CD8-positive, alpha-beta T cell (primary cell): ENCODE measurements at places on chromosomes 4 and X. TPM values are rescaled to one million over a fixed set of nuclear protein-coding genes. Genes with fewer than 3 reads are reported as not detected.
A peak's percentile ranks its signal among the peaks of the same experiment; 100 is the strongest.

DNA sequence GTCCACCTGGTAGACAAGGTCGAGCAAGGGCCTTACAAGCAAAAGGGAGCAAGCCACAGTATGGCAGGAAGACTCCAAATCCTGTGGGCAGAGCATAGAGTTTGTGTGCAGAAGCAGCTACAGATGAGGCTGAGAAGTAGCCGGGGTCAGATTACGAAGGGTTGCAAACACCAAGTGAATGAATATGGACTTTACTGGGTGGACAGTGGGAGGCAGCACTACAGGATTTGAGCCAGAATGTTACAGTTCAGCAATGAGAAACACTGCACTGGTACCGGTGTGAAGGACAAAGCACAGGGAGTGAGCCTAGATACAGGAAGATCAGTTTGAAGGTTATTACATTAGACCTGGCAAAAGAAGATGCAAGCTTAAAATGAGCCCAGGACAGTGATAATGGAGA is 46.1 kb upstream of the HOPX start:
- DNase-seq = no peak

DNA sequence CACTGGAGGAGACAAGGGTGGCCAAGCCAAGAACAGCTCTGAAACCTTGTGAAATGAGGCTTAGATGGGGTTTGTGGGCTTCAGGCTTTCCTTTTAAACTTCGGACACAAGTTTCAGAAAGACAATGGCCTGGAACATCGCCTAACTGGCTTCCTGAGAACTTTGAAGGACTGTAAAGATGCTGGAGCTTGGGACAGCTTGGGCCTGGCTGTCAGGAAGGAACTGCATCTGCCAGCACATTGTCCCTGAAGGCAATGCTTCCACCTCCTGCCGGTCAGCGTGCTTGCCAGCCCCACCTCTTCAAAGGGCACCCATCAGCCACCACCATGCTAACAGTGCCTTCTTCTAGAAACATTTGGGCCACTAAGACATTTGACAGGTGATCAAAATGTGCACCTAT is 107.9 kb downstream of the DRD5 start:
- DNase-seq = no peak

DNA sequence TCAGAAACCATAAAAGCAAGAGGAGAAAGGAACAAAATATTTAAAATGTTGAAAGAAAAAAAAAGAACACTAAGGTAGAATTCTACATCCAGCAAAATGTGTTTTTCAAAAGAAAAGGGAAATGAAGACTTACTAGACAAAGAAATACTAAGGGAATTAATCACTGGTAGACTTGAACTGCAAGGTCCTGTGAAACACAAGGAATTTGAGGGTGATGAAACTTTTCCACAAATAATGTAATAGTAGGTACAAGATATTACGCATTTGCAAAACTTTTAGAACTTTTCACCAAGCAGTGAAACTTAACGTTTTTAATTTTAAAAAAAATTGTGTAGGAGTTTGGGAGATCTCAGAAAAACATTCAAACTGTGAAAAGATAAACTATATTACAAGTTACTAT is 180.3 kb upstream of the MAGEB16 start:
- no peak for DNase-seq

- no peak for DNase-seq
Observed at GRCh38 chr4:1094336-1094690, 19.1 kb downstream of the RNF212 start.

- peak; percentile 7 for DNase-seq
Observed at GRCh38 chrX:150365990-150366911, 3.1 kb downstream of the MAMLD1 start.

- DNase-seq = no peak
Observed at GRCh38 chr4:117983541-117984365, 50.5 kb upstream of the NDST3 start.

- DNase-seq = no peak
Observed at GRCh38 chr4:158056689-158057245, 116.1 kb downstream of the GASK1B start.

- DNase-seq = peak; percentile 11
Observed at GRCh38 chrX:13473442-13474163, 95.8 kb upstream of the EGFL6 start.

- DNase-seq = no peak
Observed at GRCh38 chrX:110097920-110098319, 95.0 kb downstream of the TMEM164 start.

DNA sequence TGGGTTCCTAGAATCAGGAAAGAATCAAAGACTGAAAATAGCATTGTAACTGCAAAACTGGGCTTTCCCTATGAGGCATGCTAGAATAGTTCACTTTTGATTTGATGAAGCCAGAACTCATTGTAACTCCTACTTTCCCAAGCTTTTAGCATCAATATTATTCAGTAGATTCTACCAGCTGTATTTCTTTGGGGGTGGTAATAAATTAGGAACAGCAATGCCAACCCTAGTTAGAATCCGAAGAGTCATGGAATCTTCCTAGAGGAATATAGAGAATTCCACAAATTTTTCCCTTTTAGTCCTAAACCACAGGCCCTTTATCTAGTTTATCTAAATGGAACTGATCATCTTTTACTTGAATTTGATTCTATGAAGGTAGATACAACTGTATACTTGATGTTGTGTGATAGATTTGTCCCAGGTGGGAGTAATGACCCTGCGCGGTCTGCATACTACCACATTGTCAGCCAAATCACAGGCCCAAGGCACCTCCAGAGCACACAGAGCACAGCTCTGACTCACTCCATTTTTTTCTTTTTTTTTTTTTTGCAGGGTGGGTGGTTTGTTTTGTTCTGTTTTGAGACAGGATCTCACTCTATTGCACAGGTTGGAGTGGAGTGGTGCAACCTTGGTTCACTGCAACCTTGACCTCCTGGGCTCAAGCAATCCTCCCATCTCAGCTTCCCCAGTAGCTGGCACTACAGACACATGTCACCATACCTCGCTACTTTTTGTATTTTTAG is 66.6 kb downstream of the EDNRA start:
- no peak for DNase-seq

DNA sequence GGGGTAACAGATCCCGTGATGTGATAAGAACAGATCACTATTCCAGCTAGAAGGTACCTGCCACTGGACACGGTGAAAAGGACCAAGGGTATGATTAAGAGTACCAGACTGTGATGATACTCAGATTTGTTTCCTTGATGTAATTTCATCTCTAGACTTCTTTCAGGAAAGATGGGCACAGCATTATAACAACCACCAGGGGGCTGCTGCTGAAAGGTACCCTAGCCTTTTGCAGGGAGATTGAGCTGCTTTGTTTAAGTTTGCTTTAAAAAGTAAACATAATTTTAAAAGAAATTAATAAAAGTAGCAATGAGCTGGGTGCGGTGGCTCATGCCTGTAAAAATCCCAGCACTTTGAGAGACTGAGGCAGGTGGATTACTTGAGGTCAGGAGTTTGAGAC is 145.4 kb downstream of the EMCN start:
- no peak for DNase-seq

GRCh38 chr4:7863911-7864681 is 75.6 kb downstream of the AFAP1 start:
- no peak for DNase-seq

- DNase-seq = no peak
Observed at GRCh38 chr4:85776579-85776978, 301.6 kb downstream of the ARHGAP24 start.

GRCh38 chrX:115595049-115595448 is 34.1 kb downstream of the PLS3 start:
- no peak for DNase-seq

DNA sequence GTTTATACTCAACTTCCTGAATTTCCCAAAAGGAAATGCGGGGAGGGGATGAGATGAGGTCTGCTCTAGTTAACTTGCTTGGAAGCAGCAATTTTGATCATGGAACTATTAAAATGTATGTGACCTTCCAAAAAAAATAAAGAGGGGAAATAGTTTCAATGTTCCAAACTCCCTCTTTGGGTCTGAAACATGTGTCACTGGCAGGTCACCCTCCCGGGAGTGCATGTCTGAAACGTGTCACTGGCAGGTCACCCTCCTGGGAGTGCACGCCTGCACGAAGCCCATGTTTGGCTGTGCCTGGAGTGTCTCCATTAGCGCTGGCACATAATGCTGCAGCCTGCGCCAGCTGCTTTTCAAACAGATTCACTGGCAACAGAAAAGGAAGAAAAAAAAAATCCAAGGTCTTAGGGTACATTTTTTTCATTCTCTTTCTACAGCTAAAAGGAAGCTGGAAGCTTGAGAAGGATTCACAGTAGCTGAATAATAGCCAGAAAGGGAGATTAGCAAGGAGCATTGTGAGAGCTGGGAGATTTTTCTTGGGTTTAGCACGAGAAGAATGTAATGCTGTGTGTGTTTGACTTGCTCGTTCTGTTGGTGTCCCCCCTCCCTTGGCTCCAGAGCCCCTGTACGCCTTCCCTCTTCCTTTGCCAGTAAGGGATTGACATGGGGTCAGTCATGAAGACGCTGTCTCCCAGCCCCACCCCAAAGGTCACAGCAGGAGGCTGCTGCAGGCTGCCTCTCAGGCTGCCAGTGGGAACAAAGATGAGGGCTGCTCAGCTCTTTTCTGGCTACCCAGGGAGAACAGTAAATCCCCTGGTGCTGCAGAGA is 39.2 kb upstream of the TLR3 start:
- no peak for DNase-seq

GRCh38 chr4:54819034-54819433 is 161.3 kb downstream of the KIT start:
- no peak for DNase-seq

DNA sequence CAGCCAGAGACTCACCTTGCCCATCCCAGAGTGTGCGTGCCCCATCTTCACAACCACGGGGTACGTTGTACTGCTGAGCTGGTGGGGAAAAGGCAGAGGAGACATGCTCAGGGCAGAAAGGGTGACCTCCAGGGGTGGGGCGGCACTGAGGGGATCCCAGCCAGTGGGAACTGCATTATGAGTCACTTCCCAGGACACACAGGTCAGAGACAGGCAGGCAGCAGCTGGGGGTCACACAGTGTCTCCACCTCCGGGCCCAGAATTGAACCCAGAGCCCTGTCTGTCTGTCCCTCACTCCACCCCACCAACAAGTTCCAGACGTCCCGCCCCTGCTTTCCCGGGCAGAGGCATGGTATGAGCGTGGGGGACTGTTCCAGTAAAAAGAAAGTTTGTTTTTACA is 4.8 kb upstream of the TIMP1 start:
- DNase-seq = no peak

- DNase-seq = no peak
Observed at GRCh38 chr4:7323461-7323871, 111.3 kb downstream of the PSAPL1 start.

DNA sequence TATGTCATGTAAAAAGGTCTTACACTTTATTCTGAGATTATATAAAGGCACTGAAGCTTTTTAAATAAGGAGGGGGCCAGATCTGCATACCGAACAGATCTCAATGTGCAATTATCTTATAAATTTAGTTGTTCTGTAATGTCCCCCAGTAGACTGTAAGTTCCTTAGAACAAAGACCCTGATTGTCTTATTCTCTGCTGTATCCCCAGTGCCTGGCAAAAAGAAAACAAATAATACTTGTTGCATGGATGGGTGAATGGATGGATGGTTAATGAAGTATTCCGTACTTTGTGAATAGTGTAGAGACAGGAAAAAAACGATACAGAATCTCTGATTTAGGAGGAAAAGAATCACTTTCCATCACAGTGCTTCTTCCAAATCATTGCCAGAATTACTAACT is 141.5 kb downstream of the CHM start:
- DNase-seq = no peak

- no peak for DNase-seq
Observed at GRCh38 chrX:11888421-11888820, 130.4 kb downstream of the MSL3 start.

GRCh38 chrX:100395781-100396180 is 14.3 kb downstream of the PCDH19 start:
- no peak for DNase-seq

GRCh38 chr4:107094332-107094731 is 58.2 kb upstream of the DKK2 start:
- no peak for DNase-seq

DNA sequence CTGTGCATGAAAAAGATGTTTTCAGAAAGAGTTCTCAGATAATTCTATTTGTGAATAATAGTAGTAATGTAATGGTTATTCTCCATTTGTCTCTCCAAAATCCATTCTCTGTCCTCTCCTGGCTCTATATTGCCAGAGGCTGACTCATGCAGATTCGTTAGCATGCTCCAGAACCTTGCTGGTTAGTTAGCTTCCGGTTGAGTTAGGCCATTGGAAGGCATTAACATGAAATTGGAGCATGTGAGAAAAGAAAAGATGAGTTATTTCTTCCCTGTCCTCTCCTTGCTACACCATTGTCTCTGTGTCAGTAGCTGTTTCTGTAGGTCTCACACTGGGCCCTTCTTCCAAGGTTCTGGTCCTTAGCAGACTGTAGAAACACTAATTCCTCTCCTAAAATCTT is 23.5 kb upstream of the PRDM8 start:
- DNase-seq = no peak

DNA sequence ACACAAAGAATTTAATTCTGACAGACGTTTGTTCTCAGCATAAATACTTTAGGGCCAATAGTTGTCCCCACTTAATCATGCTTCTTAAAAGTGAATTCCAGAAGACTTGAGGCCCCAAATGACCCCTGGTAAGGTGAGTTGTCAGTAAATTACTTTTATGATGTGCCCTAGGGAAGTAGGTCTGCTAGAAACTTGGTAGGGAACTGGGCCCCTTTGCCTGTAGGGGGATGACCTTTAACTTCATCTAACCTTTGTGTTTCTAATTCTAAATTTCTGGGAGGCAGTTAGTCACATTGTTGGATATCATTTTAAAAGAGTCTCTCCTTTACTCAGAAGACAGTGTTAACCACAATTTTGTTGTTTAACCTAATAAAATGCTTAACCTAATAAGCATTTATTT is 28.8 kb downstream of the HHIP start:
- no peak for DNase-seq

Gene NDST3
- total RNA-seq = not detected

Gene MAP9
- 17.2 TPM for total RNA-seq

Gene PPEF1
- total RNA-seq = 0.76 TPM

Gene TCEAL2
- total RNA-seq = 0.42 TPM

Gene RGN
- total RNA-seq = not detected

Gene CORIN
- total RNA-seq = not detected

Gene CLDN22
- not detected for total RNA-seq

Gene UGT2A1
- not detected for total RNA-seq

Gene ARHGEF38
- total RNA-seq = not detected

Gene IGSF1
- not detected for total RNA-seq

Gene HADH
- 10.9 TPM for total RNA-seq

Gene CFAP47
- total RNA-seq = not detected

Gene GIMD1
- not detected for total RNA-seq

Gene FGFBP1
- total RNA-seq = not detected
